Suppressor macrophage treated with lipopolysaccharide for 1 hour (primary cell): ENCODE measurements at places on chromosomes 3 and 15.

GRCh38 chr3:121165397-121165837, 257.4 kb downstream of the STXBP5L start:
- no peak for DNase-seq

GRCh38 chr15:85452436-85452835, 72.0 kb downstream of the AKAP13 start:
- DNase-seq: no peak

DNA sequence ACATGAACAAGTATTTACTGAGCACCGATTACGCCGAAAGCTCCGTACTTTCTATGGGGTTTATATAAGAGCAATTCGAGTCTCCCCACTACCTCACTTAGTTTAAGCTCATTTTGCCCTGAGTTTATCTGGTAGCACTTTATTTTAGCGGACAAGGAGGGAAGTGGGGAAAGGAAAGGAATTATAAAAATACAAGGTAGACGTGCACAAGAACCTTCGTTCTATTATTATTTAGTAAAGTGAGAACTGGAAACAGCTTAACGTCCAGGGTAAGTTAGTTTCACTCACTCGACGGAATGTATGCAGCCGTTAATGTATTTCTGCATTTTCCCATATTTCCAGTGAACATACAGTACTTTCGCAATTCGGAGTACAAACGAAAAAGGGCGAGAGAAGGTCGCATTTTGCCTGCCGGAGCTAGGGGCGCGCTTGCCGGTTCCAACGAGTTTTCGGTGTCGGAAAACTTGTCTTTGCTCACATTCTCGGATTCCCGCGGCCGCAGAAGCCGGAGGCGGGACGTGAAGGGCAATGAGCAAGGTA, 1.2 kb upstream of the STT3B start:
- no peak for DNase-seq

DNA sequence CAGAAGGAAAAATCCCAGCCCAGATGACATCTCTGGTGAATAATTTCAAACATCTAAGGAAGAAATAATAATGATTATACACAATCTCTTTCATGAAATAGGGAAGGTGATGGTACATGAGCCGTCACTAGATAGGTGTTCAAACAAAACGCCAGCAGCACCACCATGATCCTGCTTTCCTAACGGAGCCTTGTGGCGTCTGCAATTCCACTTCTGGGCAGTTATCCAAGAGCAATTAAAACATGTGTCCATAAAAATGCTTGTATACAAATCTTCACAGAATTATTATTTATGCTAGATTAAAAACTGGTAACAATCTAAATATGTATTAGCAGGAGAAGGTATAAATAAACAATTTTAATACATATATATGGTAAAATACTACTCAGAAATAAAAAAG, 33.7 kb downstream of the RTP4 start:
- DNase-seq: no peak

DNA sequence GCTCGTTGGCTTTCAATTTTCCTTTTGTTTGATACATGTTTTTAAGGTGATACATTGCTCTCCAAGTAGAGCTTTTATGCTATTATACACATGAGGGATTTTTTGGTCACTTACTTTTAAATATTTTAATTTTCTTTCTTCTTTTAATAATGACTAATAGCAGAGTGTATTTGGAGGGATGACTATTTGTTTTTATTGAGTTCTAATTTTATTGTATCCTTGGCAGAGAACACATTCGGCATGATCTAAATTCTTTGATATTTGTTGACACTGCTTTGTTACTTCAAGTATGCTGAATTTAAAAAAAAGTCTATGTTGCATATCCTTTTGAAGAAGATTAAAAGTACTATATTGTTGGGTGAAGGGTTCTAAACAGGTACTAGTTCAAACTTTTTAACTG, 149.9 kb upstream of the PDZRN3 start:
- no peak for DNase-seq

GRCh38 chr3:170203457-170203856, 18.8 kb upstream of the PRKCI start:
- DNase-seq: no peak
